Neural cell (in vitro differentiated cells): ENCODE measurements at places on chromosomes 11 and 22. TPM values are rescaled to one million over a fixed set of nuclear protein-coding genes. Genes with fewer than 3 reads are reported as not detected.

The RAB3IL1 gene
- polyA plus RNA-seq = 1.6 and 4.0 TPM in 2 replicates

The ZNF215 gene
- polyA plus RNA-seq = 0.38 and 2.5 TPM in 2 replicates

The CENPM gene
- polyA plus RNA-seq = 1.7 and 2.1 TPM in 2 replicates

The TMEM123 gene
- 6.5 and 7.7 TPM in 2 replicates for polyA plus RNA-seq
